ENCODE measurements at places on chromosomes 3 and 15.

- no peak for DNase-seq
Measured at GRCh38 chr15:33215941-33216872, 21.7 kb upstream of the FMN1 start.

DNA sequence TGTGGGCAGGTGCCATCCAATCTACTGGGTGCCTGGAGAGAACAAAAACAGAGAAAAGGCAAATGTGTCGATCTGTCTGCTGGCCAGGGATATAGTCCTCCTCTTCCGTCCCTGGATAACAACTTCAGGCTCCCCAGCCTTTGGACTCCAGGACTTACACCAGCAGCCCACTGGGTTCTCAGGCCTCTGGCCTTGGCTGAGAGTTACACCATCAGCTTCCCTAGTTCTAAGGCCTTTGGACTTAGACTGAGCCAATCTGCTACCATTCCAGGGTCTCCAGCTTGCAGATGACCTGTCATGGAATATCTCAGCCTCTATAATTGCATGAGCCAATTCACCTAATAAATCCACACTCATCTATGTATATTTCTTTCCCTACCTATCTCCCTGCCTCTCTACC lies 460.9 kb upstream of the ADAMTS9 start:
- no peak for DNase-seq

GRCh38 chr15:63124506-63124905 lies 2.8 kb downstream of the LACTB start:
- DNase-seq = no peak

GRCh38 chr15:61116825-61117224 lies 112.3 kb downstream of the RORA start:
- no peak for DNase-seq

DNA sequence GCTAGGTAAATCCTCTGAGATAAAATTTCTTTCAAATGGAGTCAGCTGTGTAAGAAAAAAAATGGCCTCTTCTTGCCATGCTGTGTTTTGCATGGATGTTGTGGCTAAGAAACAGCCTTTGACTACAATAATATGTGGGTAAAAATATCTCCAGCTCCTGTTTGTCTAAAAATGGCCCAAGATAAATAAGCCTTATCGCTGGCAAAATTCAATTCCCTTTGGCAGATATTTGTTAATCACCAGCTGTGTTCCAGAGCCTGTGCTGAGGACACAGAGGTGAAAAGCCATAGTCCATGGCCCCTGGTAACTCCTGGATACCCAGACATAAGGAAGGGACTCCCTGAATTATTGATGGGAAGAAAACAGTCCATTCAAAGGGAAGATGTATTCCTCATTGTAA lies 15.3 kb upstream of the RAMAC start:
- no peak for DNase-seq

GRCh38 chr15:34025252-34025651 lies 13.8 kb downstream of the AVEN start:
- DNase-seq = no peak

- no peak for DNase-seq
Measured at GRCh38 chr3:152384412-152384811, 115.7 kb downstream of the MBNL1 start.

DNA sequence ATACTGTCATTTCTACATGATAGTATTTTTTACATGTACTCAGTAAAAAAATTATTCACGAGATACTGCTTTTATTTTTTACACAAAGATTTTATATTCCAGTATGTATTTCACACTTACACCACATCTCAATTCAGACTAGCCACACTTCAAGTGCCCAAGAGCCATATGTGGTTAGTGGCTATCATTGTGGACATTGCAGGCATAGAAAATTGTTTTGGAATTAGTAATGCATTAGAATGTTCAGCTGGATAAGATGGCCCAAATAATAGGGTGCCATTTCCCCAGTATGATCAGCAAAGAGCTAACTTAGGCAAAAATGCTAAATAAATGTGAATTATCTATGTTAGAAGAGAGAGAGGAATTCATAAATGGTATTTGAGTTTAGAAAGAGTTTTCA lies 203.8 kb upstream of the MCTP2 start:
- DNase-seq = no peak

GRCh38 chr3:56189536-56189935 lies 278.7 kb downstream of the ERC2 start:
- no peak for DNase-seq

Measured in stimulated activated CD4-positive, alpha-beta T cell treated with anti-CD3 and anti-CD28 coated beads, Interleukin-15, amount 100 ng/mL, for 1 hour (primary cell).